ENCODE measurements at places on chromosomes 11 and 22.

GRCh38 chr11:103773059-103773458 is 263.4 kb upstream of the DDI1 start:
- no peak for DNase-seq

- DNase-seq = no peak
These were observed 13.1 kb upstream of the UCP2 start for GRCh38 chr11:73995731-73996130.

GRCh38 chr22:38353142-38353629 is 36.0 kb upstream of the CSNK1E start:
- DNase-seq = peak; percentile 67

GRCh38 chr22:31616315-31616980 is 45.6 kb downstream of the PISD start:
- no peak for DNase-seq

GRCh38 chr11:810040-810567 is 337 bp downstream of the RPLP2 start:
- no peak for DNase-seq

DNA sequence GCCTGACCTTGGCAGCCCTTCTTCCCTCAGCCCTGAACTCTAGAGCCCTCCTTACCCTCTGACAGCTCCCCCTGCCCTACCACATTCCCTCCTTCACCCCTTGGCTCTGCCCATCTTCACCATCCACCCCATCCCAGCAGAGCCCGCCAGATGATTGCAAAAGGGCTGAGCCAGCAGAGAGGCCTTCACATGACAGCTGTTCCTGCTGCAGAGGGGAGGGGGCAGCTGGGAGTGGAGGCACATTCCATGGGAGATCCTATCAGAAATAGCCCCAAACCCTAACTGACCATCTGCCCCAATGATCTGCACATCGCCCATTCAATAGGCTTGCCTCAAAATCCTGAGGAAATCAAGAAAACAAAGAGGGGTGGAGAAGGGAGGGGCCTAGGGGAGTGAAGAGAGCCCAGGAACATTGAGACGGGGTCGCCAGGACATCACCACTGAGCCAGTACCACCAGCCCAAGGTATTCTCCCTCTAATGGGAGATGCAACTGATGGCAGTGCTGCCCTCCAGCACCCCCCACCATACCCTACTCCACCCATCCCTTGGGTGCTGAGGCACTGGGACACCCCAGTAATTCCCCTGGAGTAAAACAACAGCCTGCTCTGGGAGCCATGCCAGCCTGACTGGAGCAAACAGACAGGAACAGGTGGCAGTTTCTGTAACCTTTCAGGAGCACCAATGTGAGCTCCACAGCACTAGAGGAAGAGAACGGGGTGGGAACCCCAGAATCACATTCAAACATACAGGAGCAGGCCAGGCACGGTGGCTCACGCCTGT is 8.0 kb upstream of the AHNAK start:
- DNase-seq = no peak

DNA sequence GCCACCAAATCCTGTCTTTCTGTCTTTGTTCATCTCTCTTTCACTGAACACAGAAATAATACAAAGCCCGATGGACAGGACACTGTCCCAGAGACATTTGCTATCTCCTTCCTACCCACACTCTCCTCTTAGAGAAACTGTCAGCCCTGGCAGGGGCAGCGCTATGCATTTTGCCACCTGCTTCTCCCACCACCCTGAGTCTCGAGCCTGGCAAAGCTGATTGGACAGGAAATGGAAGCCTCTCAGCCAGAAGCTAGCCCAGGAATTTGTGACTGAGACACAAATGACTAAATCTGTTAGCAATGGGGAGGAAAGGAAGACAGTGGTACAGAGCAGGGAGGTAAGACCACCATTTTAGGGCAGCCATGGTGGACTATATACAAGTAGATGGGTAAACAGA is 14.9 kb upstream of the GALNT18 start:
- DNase-seq = no peak

GRCh38 chr11:45021692-45022141 is 71.0 kb upstream of the TP53I11 start:
- DNase-seq = no peak

- no peak for DNase-seq
These were observed 38.5 kb upstream of the LRRC4C start for GRCh38 chr11:41497974-41498373.

GRCh38 chr11:18802381-18803257 is 11.0 kb upstream of the PTPN5 start:
- no peak for DNase-seq

GRCh38 chr11:64048042-64048854 is 12.5 kb downstream of the FLRT1 start:
- DNase-seq = no peak

DNA sequence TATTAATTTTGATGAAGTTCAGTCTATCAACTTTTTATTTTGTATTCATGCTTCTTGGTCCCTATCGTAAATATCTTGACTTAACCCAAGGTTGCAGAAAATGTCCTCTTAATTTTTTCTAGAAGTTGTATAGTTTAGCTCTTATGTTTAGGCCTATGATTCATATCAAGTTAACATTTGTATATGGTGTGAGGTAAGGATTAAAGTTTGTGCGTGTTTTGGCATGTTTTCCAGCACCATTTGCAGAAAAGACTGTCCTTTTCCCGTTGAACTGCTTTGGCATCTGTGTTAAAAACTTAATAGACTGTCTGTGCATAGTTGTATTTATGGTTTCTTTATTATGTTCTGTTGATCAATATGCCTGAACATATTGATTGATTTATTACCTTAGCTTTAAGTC is 42.3 kb downstream of the ARHGEF12 start:
- no peak for DNase-seq

DNA sequence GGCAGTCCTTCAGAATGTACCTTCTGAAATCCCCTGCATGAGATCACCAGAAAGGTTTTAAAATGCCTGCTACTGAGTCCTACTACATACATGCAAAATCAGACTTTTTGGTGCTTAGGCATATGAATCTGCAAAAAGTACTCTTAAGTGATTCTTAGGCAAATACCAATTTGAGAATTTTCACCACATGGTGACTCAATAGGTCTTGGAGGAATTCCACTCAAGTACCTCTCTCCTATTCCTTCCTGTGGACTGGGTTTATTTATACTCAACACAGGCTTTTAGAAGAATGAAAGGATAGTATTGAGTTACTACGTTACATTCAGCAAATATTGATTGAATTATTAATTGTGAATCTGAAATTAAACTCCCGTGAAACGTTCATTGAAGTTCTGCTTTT is 223.9 kb downstream of the CNTN5 start:
- DNase-seq = no peak

DNA sequence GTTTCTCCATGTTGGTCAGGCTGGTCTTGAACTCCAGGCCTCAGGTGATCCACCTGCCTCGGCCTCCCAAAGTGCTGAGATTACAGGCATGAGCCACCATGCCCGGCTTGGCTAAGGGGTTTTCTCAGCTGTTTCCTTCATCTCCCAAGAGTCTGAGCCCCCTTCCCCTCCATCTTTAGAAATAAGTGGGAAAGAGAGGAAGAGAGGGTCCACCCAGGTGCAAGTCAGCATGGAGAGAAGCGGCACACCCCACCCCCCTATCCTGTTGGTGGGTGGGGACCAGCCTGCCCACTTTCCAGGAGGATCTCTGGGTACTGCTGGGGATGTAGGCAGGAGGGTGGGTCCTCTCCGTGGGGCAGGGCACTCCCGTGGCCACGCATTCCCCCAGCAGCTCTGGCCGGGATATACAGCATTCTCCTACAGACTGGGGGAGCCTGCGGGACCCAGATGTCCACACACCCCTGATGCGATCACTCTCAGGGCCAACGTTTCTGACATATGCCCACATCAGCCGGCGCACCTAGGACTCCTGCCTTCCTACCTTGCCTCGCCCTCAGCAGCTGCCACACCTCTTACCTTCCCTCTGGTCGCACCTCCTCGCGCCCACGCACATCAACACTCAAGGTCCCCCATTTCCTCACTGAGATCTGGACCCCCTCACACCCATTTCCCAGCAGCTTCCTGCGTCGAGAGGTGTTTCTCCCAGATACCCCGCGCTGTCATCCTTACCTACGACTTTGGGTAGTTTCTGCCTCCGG is 8.9 kb downstream of the SCARF2 start:
- no peak for DNase-seq

- DNase-seq = no peak
These were observed 570.0 kb downstream of the TBC1D22A start for GRCh38 chr22:47332246-47332980.

DNA sequence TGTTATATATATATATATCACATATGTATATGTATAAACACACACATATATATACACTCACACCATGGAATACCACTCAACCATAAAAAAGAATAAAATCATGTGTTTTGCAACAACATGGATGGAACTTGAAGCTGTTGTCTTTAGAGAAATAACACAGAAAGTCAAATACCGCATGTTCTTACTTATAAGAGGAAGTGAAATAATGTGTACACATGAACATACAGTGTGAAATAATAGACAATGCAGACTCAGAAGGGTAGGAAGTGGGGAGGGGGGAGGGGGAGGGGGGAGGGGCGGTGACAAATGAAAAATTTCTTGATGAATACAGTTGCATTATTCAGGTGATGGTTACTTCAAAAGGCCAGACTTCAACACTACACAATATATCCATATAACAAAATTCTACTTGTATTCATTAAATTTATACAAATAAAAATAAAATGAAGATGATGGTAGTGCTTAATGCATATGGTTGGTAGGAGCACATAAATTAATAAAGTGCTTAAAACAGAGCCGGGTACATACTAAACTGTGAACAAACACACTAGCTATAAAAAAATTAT is 5.8 kb upstream of the OR5B2 start:
- DNase-seq = no peak

DNA sequence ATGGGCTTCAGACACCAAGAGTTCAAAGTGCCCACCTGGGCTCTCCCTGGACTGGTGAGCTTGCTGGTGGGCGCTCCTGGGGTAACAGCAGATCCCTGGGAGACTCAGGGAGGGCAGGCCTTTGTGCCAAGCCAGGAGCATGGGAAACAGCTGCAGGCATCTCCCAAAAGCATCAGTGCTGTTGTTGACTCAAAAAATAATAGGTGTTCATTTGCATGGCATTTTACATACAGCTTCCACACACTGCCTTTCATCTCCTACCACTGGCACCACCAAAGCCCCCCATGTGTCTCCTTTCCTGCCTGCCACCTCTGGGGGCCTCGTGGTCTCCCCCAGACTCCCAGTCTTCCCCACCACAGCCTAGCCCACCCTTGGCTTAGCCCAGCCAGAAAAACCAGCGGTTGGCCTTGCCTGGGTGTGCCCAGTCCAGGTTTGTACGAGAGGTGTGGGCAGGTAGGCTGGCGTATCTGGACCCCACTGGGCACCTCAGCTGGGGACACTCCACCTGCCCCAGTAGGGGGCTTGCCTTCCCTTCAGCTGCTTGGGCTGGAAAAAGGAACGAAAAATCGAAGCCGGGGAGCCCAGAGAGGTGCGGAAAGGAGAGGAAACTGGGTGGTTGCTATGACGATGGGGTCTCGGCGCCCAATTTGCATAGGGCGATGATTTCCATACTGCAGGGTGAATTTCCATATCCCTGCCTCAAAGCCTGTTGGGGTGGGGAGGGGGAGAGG is 15.0 kb downstream of the POU2F3 start:
- no peak for DNase-seq

DNA sequence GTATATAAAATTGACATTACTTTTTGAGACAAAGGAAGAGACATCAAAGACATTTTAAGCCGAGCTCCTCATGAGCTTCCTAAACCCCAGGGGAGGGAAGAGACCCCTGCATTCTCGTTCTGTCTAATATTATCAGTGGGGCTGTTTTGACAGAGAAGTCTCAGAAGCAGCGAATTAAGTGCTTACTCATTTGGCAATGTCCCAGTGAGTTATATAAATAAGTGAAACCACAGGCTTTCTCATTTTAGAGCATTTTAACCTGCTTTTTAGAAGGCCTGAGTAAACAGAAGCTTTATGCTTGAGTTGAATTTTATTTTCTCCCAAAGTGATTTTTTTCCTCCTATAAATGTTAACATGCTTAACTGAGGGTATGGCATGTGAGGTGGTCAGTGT is 23.2 kb upstream of the C1QTNF4 start:
- no peak for DNase-seq

- DNase-seq = no peak
These were observed 35.6 kb downstream of the GAS2 start for GRCh38 chr11:22702031-22702430.

GRCh38 chr11:12189543-12190235 is 79.3 kb downstream of the MICAL2 start:
- no peak for DNase-seq

DNA sequence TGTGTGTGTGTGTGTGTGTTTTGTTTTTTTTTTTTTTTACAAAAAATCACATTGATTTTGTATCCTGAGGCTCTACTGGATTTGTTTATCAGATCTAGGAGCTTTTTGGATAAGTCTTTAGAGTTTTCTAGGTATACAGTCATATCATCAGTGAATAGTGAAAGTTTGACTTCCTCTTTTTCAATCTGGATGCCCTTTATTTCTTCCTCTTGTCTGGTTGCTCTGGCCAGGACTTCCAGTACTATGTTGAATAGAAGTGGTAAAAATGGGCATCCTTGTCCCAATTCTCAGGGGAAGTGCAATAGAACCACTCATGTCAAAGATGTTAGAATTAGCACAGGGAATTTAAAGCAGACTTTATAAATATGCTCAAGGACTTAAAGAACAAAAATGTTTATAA is 32.6 kb upstream of the PRDM11 start:
- DNase-seq = no peak

- DNase-seq = no peak
These were observed 395.7 kb downstream of the MN1 start for GRCh38 chr22:27405672-27406388.

DNA sequence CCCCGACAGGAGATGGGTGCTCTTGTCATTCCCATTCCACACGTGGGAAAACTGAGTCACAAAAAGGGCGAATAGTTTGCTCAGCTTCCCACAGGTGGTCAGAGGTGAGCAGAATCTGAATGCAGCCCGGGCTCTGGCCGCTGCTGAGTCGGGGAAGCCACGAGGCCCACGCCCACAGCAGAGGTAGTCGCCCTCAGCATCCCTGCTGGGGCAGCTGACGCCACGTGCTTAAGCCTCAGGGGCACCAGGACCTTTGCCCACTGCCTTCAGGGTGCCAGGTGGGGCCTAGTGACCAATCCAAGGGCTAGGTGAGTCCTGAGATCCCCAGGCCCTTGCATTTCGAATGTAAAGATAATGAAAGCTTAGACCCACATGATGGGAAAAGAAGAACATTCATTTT is 24.2 kb upstream of the ARFGAP3 start:
- DNase-seq = no peak

DNA sequence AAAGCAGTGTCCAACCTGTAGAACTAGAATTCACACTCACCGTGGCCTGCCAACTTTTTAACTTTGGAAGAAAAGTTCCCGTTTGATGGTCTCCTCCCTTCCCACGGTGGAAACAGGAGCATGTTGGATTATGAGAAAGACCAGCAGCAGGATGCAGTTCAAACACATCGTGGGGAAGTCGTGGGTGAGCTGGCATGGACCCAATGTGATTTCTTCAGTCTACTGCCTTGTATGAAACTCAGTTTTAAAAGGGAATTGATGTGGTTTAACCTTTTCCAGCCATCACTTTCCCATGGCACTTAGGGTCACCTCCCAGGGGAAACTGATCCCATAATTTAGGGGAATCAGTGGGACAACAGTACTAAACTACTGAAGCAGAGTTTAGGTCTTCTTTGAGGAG is 318.3 kb downstream of the CADM1 start:
- DNase-seq = no peak

Data from stimulated activated CD4-positive, alpha-beta T cell treated with anti-CD3 and anti-CD28 coated beads, Interleukin-1b, Interleukin-23, amount 100 ng/mL, for 1 hour (primary cell).